Amniotic epithelial cell (primary cell): ENCODE measurements at places on chromosomes 2 and 18.

DNA sequence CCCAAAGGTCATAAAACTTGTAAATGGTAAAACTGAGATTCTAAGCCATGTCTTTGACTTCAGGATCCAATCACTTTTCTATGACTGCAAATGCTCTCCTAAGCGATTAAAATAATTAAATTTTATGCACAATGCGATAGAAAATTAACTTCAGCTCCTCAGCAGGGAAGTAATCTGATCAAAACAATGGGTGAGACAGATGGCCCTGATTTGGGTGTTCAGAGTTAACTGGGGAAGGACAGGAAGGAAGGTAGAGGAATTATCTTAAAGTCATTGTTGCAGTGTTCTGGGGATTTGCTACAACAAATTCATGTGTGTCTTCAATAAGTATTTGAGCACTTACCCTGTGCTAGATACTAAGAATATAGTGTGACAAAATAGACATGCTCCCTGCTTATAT is 446.0 kb upstream of the MEX3C start:
- no peak for DNase-seq

GRCh38 chr18:2572171-2572569 is 813 bp downstream of the NDC80 start:
- DNase-seq, result no peak

- no peak for DNase-seq
Measured at GRCh38 chr2:10768063-10768507, 44.5 kb downstream of the PDIA6 start.

- DNase-seq, result no peak
Measured at GRCh38 chr18:56043641-56044061, 455.7 kb upstream of the TCF4 start.

GRCh38 chr2:71507476-71507875 is 54.1 kb downstream of the DYSF start:
- no peak for DNase-seq
